ENCODE measurements at places on chromosomes 11 and 22. TPM values are rescaled to one million over a fixed set of nuclear protein-coding genes. Genes with fewer than 3 reads are reported as not detected.
A peak's percentile ranks its signal among the peaks of the same experiment; 100 is the strongest.

The DRD2 gene
- total RNA-seq = 8.2 TPM

The PHLDA2 gene
- total RNA-seq = 28.0 TPM

The KCNJ1 gene
- total RNA-seq = not detected

The LIPT2 gene
- 5.4 TPM for total RNA-seq

The OR10A2 gene
- total RNA-seq = not detected

The NLRP6 gene
- total RNA-seq = not detected

The CCDC116 gene
- total RNA-seq = 0.10 TPM

DNA sequence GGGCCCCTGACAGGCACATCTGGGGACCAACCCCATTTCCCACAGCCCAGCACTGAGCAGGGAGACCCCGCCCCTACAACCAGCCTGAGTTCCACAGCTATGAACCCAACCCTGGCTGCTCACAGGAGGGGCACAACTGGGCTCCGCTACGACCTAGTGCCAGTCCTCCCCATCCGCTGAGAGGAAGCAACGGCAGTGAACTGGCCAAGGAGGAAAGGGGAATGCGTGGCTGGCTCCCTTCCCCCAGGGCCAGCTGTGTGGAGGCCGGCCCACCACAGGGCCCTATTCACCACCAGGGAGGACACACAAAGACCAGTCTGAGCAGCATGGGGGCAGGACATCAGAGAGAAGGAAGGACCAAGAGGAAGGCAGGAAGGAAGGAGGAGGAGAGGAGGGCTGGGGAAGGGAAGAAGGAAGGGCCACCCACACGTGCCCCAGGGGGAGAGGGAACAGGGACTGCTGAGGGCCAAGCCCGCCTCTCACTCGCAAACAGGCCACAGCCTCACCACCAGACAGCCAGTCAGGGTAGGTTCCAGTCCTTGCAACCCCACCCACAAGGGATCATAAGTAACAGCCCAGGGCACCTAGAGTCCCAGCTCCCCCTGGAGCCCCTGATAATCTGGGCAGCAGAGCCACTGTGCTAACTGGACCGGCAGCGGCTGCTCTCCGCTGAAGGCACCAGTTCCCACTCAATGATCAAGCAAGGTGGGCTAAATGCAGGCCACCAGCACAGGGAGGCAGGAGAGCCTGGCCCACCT is 8.5 kb upstream of the GAL3ST1 start:
- DNase-seq = no peak

DNA sequence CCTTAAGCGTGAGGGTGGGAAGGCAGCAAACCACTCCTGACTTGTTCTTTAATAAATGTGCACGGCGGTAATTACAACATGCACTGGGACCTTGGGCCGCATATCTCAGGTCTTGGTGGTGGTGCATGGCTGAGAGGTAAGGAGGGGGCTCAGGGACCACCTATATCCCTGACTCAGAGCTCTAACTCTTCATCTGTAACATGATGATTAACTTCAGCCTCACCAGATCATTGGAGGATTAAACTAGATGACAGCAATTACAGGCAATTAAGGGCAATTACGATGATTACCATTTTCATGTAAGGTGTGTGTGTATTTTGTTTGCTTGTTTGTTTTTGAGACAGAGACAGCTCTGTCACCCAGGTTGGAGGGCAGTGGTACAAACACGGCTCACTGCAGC is 45.0 kb downstream of the FBLN1 start:
- no peak for DNase-seq

GRCh38 chr11:130633466-130633865 is 185.0 kb downstream of the ADAMTS15 start:
- peak; percentile 25 for DNase-seq

- no peak for DNase-seq
Observed at GRCh38 chr11:126926376-126926791, 74.2 kb downstream of the KIRREL3 start.

- DNase-seq = peak; percentile 52
Observed at GRCh38 chr11:64918017-64918416, 1.0 kb upstream of the ATG2A start.

DNA sequence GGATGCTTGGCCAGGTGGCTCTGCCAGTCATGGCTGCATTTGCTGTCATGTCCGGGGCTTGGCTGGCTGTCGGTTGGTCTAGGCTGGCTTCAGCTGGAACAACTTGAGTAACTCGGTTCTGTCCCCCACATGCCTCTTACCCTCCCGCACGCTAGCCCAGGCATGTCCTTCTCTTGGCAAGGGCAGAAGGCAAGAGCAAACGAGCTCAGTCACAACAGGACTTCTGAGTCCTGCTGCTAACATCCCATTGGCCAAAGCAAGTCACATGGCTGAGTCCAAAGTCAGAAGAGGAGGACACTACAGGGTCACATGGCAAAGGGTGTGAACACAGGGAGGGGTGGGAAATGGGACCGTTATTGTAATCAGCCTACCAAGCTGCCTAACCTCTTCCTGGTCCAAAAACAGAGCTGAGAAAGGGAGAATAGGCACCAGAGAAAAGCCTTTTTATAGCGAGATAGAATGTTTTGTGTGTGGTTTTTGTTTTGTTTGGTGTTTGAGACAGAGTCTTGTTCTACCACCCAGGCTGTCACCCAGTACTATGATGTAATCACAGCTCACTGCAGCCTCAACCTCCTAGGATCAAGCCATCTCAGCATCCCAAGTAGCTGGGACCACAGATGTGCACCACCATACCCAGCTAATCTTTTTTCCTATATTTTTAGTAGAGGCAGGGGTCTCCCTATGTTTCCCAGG is 81.9 kb downstream of the MN1 start:
- DNase-seq = peak; percentile 56

DNA sequence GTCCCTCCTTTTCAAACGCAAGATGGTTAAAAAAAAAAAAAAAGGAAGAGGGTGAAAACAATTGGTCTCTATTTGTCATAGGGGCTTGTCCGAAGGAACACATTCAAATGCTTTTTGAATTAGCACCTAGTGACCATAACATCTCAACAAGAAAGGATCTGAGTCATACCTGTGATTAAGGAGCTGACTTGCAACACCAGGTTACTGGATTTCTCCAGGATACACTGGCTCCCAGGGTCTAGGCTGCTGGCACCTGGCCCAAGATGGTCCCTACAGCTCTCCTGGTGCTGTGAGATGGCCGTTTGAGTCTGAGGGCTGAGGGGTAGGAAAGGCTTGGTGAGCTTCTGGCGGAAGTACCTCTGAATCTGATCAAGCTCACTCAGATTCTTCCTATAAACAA is 28.4 kb upstream of the UCP3 start:
- no peak for DNase-seq

DNA sequence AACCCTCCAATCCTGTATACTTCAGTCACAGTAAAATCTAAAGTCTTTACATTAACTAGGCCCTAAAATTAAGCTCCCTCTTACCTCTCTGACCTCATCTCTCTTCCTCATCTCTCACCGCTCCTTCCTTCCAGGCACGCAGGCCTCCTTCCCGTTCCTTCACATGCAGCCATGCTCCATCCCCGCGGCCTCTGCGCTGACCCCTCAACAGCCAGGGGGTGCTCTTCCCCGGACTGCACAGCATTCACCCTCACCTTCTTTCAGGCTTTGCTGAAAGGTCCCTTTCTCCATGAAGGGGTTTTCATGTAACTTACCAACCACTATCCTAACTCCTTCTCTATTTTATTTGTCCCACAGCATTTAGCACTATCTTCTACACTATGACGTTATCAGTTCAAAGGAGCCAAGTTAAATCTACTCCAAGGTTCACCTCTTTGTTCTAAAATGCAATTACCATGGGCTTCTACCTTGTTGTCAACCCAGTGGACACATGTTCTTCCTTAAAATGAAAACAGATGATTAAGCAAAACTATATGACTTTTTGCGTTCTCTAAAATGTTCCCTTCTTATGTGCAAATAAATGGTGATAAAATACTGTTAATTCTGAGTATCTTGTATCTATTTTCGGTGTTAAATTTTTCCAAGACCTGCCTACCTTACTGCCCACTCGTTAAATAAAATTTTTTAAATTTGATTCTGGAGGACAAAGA is 57.8 kb upstream of the APOA1 start:
- DNase-seq = peak; percentile 8

GRCh38 chr22:48721395-48721669 is 1106.3 kb downstream of the BRD1 start:
- DNase-seq = no peak

DNA sequence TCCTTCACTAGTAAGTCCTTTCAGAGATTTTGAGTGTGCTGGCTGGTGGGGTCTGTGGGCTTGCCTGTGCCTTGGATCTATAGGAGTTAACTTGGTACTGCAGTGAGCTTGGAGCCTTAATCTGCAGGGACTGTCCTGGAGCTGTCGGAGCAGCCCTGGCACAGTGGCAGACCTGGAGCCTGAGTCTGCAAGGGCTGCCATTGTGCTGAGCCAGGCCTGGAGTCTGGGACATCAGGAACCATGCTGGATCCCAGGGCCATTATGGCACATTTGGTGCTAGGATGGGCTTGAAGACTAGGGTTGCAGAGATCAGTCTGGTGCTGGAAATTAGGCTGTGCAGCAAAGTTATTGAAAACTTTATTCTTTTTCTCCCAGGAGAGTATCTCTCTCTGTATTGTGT is 665.4 kb downstream of the METTL15 start:
- no peak for DNase-seq

Measured in RPMI7951 (cell line).